ENCODE measurements at places on chromosomes 13 and 19.

DNA sequence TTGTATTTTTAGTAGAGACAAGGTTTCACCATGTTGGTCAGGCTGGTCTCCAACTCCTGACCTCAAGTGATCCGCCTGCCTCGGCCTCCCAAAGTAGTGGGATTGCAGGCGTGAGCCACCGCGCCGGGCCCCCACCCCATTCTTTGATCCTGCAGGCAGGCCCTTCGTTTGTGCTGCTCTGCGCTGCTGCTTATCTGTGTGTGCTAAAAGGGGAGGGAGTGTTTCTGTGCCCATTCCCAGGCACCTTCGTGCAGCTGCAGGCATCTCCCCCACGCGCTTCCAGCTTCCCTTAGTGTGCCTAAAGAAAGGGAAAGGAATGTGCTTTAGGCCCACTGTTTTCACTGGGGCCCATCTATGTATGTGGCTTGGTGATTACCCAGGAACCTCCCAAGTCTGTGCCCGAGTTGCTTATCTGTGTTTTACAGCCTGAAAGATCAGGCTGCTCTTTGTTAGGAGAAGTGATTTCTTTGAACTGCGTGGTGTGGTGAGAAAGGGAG, 27.2 kb downstream of the EPN1 start:
- no peak for DNase-seq

DNA sequence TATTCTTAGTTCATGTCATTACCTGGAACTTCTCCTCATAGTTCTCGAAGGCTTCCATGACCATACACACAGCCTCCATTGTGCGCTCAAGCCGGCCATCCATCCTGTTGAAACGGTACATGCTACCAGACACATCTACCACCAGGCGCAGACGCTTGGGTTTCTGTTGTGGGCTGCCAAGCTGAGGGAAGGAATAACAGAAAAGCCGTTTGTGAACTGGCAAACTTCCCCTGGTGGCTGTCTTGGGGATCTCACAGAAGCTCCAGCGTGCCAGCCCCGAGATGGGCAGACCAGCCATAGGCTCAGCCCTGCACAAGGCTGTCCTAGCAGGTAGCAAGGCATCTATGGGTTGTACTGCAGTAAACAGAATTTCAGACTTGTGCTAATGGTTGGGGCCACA, 130.1 kb downstream of the RGCC start:
- DNase-seq, result no peak

- no peak for DNase-seq
Observed at GRCh38 chr13:52833296-52833875, 15.1 kb downstream of the PCDH8 start.

- no peak for DNase-seq
Observed at GRCh38 chr19:36773223-36773579, 594 bp upstream of the ZNF850 start.

- no peak for DNase-seq
Observed at GRCh38 chr13:111611651-111612050, 291.2 kb downstream of the TEX29 start.

DNA sequence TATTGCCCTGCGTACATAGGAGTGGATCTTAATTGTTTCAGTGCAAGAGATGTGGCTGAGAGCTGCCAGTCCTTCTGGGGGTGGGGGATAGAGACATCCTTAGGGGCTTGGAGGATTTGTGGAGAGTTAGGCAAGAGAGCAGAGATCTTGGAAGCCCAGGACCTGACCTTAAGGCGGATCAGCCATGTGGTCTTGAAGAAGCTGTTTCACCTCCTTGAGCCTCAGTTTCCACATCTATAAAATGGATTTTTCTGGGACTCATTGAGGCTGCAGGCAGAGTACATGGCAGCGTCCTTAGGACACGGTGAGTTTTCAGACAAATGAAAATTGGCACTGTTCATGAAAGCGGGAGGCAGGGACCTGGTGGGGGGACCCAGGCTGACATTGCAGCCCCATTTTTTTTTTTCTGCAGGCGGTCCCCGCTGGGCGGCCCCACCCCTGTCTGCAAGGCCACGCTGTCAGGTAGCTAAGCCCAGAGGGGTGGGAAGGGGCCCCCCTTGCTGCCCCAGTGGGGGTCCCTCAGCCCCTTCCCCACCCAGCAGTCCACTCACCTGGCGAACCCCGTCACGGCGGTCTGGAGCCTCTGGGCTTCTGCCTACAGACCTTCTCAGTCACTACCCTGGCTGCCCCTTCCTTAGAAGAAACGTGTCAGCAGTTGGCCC, 30.0 kb downstream of the PDE4A start:
- no peak for DNase-seq

GRCh38 chr19:57934820-57935665, at the start of gene ZNF418:
Gene ZNF418 (minus strand): TSS chr19:57935402. CDS start chr19:57933822, 1,580 bp downstream.
- peak; percentile 83 for DNase-seq

DNA sequence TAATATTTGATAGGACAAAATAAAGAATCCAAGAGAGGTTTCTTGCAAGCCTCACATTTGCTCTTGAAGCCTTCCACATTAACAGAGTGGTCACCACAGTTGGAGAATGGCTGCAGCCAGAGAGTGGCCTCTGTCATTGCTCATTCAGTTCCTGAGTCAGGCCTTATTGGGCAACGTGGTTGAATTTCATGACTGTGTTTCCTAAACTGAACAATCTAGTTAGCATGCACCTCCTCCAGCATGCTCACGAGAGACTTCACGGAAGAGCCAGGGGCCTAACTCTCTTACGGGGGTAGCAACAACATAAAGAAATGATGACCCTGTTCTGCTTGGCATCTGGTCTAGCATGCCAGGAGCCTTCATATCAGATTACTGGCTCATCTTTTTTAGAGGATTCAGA, 9.6 kb upstream of the UBL3 start:
- DNase-seq, result no peak

DNA sequence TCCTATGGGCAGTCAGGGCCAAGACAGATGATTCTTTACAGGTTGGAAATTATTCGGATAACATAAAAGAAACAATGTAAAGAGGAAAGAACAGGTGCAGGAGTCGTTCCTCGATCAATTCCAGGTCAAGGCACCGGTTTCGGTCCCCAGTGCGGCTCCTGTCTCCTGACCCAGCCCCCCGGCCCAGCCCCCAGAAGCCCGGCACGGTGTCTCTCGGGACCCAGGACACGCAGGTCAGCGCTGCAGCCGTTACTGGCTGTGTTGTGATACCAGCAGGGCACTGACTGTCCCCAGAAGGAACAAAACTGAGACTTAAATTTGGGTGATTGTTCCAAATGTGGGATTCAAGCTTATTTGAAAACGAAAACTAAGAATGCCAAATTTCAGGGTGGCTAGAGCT, 8.5 kb downstream of the RASA3 start:
- DNase-seq, result no peak

- DNase-seq, result no peak
Observed at GRCh38 chr13:82356667-82357410, 1525.4 kb downstream of the SLITRK1 start.

DNA sequence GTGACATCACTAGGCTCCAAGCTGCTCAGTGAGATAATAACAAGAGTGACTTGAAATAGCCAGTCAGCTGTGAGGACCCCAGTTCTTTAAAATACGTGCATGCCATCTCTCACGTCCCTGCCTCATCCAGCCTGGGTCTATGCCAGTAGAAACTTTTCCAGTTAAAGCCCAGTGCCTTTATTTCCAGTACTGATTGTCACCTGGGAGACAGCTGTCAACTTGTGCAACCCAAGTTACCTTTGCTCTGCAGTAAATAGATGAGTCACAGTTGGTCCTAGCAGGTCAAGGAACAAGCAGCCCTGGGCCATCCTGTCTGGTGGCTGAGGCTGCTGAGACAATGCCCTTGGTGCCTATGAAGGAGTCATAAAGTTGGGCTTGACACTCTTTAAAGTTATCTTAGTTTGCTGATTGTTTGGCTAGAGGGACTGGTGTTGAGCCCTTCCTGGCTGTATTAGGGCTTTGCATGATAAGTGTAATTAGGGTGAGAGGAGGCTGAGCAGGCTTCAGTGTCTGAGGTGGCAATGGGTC, 228.7 kb downstream of the LACC1 start:
- no peak for DNase-seq

DNA sequence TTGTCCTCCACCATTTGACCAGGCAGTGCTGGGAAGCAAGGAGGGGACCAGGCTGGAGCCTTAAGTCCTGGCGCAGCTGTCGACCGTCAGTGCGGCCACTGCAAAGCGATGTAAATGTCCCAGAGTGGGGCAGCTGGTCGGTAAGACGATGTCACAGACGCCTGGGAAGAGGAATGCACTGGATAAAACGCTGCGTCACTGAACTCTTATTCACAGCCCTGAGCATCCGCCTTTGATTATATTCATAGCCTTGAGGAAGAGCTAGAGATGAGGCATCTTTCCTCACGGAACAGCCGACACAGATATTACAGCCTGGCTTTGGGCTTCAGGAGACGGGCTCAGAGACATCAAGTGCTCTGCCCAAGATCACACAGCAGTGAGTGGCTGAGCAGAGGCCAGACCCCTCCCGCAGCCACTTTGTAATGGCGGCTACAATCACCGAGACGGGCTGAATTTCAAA, 17.6 kb upstream of the TUBGCP3 start:
- DNase-seq, result no peak

DNA sequence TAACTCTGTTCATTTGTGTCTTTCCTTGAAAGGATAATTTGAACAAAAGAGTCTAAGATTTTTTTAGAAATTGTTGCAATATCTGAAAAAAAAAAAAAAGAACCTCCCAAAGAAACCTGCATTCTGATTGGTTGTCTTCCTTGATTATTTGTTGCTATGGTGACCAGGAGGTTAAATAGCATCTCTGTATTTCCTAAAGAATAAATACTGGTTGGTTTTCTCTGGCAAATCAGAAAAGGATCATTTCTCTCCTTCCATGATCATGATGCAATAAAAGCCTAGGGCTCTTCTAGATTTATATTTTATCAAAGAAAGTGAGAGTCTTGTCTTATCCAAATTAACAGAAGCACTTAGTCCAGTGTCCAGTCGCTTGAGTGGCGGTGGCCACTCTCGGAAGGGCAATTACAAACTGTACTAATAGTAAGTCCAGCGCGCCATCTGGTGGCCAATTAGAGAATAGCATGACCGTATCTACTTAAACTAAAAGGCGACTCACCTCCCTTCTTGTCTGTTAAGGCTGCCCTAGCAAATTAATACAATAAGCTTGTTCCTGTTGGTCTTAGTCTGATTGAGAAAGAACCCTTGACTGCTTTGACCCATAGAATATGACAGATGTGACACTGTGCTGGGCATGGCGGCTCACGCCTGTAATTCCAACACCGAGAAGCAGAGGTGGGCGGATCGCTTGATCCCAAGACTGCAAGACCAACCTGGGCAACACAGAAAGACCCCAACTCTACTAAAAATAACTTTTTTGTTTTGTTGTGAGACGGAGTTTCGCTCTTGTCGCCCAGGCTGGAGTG, 47.0 kb upstream of the PNMA8B start:
- DNase-seq, result peak; percentile 88

- DNase-seq, result peak; percentile 81
Observed at GRCh38 chr13:113002206-113002912, 33.3 kb downstream of the MCF2L start.

GRCh38 chr13:66410314-66410713, 819.8 kb downstream of the PCDH9 start:
- DNase-seq, result no peak

DNA sequence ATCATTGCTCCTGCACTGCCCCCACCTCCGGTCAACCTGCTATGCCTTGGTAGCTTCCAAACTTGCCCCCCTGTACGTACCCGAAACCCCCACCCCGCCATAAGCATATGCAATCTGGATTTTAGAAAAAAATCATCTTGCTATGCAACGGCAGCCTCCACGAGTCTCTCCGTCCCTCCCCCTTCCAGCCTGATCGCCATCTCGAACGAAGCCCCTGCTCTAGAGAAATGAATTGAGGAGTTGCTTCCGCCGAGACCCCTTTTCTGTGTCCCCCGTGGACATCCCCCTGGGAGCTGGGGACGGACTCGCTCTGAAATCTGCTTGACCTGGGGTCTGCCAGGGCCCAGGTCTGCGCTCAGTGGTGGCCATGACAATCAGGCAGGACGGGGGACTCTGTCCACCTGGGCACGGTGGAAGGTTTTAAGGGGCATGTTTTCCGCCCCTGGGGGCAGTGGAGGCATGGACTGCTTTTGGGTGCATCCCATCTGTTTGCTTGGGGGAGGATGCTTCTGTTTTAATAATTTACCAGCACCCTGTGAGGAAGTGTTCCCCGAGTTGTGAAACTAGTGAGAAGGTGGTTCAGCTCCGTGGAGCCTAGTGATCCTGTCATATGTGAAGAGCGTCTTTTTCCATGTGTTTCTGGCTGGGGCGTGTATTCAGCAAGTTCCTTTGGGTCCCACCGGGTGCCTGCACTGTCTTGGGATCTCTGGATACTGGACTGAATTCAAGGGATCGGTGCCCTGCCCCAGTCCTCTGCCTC, 1.0 kb downstream of the KDM4B start:
- peak; percentile 58 for DNase-seq

- no peak for DNase-seq
Observed at GRCh38 chr19:35086455-35086854, 29.2 kb upstream of the FXYD3 start.

DNA sequence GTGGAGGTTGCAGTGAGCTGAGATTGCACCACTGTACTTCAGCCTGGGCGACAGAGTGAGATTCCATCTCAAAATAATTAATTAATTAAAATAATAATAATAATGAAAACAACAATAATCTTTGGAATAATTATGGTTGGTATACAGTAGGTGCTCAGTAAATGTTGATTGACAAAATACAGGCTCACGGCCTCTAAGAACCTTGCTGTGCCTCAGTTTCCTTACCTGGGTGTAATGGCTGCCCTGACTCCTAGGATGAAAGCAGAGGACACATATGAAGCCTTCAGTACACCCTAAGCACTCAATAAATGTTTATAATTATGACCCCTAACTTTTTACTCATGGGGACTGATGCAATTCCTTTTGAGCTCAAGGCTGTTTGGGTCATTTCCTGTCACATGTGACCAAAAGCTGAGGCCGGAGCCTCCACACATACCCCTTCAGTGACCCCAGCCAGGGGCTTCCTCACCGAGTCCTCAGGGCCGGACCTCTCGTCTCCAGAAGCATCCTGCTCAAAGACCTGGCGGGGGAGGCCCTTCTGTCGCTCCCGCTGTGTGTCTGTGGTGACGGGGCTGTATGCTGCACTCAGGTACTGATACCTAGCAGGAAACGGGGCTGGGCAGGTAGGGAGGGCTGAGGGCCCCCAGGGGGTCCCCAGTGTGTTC, 10.5 kb downstream of the DOCK6 start:
- no peak for DNase-seq

- DNase-seq, result no peak
Observed at GRCh38 chr13:111317042-111317550, 3.3 kb upstream of the TEX29 start.

DNA sequence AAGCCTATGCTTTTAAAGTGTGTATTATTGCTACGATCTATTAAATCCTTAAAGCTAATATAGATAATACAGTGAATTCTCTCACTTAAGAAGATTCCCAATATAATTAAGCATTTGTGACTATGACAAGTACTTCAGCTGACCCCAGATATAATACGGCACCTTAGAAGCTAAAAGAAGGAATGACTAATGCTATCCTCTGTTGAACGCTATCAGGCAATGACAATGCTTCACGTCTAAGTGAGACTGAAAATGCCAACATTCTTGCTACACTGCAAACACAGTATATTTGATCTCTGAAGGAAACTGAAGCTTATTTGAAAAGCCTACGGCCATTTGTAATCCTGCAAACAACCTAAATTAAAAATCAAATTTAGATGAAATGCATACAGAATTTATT, 19.7 kb downstream of the VWA8 start:
- DNase-seq, result no peak
